ENCODE measurements at places on chromosomes 11 and 22.
A peak's percentile ranks its signal among the peaks of the same experiment; 100 is the strongest.

GRCh38 chr11:65274735-65275682 lies 13.2 kb downstream of the POLA2 start:
- peak; percentile 93 for DNase-seq

GRCh38 chr11:131770801-131771200 lies 400.4 kb downstream of the NTM start:
- no peak for DNase-seq

GRCh38 chr11:1771273-1771672 lies 7.5 kb upstream of the CTSD start:
- no peak for DNase-seq

- DNase-seq = no peak
These were observed 25.0 kb upstream of the PPARA start for GRCh38 chr22:46125311-46125710.

DNA sequence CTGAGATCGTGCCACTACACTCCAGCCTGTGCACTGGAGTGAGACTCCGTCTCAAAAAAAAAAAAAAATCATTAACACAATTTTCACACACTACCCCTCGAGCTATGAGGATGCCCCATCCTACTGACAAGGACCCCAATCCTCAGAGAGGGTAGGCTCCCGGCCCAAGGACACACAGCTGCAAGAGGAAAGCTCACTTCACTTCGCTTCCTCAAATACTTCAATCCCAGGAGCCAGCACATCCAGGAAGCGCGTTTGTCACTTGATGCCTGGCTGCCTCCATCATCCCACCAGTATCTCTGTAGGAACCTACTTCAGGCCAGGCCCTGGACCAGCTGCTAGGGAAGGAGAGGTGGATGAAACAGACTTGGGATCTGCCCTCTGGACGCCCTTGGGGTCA lies 144.0 kb downstream of the CRYBB2 start:
- DNase-seq = no peak

DNA sequence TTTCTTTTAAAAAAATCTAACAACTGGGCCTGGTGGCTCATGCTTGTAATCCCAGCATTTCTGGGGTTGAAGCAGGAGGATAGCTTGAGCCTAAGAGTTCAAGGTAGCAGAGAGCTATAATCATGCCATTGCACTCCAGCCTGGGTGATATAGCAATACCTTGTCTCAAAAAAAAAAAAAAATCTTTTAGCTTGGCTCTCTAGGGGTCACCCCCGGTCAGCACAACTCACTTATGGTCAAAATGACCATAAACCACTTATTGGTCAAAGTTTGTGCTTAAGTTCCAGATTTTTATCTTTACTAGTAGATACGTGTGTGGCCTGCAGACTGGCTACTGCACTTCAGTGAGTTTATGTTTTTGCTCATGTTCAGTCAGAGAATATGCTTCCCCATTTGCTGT lies 6.3 kb upstream of the SPDYC start:
- DNase-seq = no peak

DNA sequence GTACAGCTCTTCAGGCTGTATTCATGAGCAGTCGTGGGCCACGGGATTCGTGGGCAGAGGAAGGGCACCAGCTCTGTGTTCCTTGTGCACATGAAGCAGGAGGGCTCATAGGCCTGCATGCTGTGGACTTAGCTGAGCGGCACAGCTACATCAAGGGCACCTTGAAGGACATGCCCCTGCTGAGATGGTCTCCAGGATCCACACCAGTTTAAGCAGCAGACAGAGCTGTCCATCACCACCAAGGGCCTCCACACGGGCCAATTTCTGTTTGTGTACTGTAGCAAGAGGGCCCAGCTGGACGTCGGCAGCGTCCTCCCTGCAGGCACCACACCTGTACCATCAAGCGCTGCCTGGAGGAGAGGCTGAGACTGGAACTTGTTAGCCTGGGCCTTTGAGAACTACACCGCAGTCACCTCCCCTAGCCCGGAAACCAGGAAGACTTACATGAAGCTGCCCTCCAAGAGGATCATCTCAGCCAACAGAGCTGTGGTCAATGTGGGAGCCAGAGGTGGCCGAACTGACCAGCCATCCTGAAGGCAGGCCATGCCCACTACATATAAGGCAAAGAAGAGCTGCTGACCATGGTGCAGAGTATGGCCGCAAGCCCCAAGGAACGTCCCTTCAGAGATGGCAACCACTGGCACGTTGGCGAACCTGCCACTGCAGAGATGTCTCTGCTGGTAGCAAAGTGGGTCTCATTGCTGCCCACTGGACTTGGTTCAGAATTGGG lies 32.7 kb upstream of the GNB1L start:
- no peak for DNase-seq

GRCh38 chr11:112583261-112583893 lies 322.7 kb upstream of the PLET1 start:
- no peak for DNase-seq

- peak; percentile 82 for DNase-seq
These were observed 32.4 kb upstream of the NAV2 start for GRCh38 chr11:19679952-19680828.

- DNase-seq = no peak
These were observed 53.2 kb downstream of the IRAG1 start for GRCh38 chr11:10640308-10640707.

DNA sequence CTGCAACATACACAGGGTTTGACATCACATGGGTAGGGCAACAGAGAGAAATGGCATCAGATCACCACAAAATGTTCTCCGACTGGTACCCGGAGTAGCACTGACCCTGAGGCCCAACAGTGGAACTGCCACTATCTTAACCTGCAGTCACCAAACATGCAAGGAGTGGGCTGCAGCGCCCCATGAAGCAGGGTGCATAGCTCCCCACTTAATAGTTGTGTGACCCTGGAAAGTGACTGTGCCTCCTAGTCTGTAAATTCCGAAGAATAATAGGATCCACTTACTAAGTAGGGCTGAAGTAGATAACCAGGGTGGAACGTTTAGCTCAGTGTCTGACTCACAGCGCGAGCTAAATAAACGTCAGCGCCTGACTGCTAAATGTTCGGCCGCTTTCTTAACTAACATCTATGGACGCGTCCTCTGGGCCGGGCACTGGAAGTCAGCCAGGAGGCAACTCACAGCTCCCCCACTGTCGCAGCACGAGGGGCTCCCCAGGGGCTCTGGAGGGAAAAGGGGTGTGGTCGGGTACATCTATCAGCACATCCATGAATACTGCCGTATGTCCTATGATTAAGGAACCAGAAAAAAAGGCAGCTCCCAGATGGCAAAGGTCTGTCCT lies 777 bp downstream of the LTO1 start:
- DNase-seq = peak; percentile 75

GRCh38 chr11:12243911-12244550 lies 133.3 kb upstream of the PARVA start:
- no peak for DNase-seq

GRCh38 chr11:30585892-30586250 lies 282 bp downstream of the MPPED2 start:
- DNase-seq = no peak

DNA sequence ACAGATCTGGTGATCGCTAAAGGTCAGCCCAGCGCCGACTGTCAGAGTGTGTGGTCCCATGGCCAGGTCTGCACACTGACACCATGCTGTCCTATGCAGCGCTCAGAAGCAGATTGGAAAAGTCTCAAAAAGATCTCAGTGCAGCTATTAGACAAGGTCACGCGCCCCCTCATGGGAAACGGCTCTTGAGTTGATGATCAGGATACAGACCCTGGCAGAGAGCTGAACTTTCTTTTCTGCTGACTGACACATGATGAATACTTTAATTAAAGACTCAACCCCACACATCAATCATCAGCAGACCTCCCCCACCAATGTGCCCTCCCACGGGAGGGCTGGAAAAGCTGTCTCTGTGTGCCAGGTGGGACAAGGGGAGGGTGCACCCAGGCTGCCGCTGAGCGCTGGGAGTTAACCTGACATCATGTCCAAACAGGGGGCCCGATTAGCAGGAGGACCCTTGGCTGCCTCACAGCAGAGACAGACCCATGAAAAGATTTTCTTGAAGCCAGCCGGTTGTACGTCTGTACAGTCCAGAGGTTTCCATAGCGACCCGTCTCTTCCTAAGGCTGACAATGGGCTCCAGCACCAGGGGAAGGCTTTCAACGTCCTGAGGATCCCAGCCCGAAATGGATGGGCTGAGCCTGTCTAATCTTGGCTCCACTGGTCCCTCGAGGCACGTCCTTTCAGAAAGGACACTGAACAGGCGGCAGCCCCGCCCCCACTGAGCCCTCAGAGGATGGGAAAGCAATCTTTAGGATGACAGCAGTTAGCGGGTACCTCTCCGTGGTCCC lies 26.9 kb downstream of the RASD2 start:
- DNase-seq = no peak

DNA sequence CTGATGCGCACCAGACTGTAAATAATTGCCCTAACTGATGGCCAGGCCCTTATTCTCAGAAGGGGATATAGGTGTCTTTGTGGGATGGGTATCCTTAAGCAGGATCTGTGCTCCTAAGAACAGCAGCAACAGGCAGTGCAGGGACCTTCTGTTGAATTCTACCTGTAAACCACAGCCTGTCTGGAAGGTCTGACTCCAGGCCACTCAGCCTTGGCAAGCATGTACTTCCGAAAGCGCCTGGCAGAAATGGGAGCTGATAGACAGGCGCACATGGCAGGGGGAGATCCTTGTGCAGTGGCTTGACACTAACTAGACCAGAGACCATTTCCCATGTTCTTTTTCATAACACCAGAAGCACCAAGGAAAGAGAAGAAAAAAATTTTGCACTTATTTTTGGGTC lies 59.0 kb downstream of the C22orf31 start:
- no peak for DNase-seq

DNA sequence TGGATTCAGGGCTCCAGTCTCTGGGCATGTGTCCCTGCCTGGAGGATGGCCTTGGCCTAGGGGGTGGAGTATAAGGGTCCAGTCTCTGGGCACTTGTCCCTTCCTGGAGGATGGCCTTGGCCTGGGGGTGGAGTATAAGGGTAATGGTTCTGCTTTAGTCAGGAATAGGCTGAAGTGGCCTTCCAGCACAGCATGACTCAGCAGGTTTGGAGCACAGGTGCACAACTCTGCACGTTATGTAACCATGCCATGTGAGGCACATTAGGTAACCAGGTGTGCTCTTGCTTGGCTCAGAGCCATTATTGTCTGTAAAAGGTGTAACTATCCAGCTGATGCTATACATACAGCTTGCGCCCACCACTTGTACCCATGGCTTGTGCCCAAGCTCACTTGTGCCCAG lies 48.4 kb upstream of the POLD3 start:
- DNase-seq = no peak

- DNase-seq = no peak
These were observed 73.1 kb downstream of the FBLN1 start for GRCh38 chr22:45575607-45576272.

DNA sequence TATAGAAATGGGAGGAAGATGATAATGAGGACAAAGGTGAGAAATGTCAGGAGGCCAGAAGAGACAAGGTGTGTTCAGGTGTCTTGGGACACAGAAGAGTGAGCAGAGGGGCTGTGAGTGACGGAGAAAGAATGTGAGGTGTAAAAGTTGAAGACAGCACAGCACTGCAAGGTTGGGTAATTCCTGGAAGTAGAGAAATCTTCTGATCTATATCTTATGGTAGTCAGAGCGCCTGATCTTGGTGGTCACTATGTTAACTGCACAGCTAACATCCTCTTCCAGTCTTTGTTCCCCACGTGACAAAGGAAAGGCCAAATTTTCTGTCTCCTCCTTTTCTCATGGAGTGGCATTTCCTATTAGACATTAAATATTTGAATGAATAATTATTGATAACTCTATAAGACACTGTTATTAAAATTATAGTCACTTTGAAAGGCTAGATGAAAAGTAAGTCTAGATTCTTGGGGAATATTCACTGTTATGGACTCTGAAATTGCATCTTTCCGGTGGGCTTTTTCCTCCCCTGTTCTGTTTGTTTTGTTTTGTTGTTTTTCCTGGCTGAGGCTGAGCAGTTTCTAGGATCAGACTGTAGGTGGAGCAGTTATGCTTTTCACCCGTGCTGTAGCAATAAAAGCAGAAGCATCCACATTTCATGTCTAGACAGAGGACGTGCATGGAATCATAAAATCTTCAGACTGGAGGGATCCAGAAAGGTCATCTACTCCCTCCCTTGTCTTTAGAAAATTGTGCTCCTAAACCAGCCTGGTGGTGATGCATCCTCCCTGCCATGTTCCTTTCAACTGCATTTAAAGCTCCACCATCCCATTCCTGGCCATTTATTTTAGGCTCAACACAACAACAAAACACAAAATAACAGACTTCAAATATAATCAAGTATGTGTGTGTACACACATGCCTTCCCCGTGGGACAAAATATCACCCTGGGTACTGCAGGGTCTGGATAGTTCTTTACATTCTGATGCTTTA lies 26.6 kb downstream of the SC5D start:
- DNase-seq = no peak
